Brain microvascular endothelial cell (primary cell): ENCODE measurements at places on chromosomes 3 and 15.

DNA sequence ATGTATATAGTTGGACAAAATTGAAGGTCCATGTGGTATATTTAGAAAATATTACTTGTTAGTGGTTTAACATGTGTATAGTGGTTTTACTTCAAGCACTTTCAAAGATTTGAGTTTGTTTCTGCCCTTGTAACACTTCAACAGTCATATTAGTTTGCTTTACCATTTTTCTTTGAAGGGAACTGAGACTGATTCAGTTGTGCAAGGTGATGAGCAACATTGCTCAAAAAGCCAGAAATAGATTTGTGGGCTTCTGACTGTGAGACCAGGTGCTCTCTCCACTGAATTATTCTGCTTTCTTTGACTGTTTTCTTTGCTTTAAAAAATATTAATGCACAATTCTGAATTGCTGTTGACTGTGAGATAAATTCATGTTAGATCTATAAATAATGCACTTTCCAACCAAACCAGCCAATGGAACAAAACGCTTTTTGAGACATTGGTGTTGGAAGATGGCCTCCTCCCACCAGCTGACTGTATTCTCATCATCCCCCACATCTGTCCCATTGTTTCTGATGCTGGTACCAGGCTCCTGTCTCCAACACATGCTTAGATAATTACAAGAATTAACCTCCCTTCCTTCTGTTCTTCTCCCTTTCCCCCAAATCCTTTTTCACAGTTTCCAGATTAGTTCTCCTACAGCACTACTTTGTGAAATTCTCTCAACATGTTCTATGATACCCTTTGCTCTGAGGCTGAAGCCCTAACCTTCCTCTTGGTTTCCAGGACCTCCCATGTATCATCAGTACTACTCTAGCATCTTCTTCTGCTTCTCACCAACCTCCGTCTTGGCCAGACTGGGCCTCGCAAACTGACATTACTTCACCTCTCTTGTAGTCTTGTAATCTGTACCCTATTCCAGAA, 27.9 kb downstream of the PLCL2 start:
- DNase-seq: no peak

GRCh38 chr3:137845194-137845593, 81.1 kb downstream of the SOX14 start:
- no peak for DNase-seq

GRCh38 chr3:141877911-141878310, 1.5 kb downstream of the ATP1B3 start:
- no peak for DNase-seq

GRCh38 chr15:52649686-52650085, 29.5 kb downstream of the ATOSA start:
- DNase-seq: no peak

DNA sequence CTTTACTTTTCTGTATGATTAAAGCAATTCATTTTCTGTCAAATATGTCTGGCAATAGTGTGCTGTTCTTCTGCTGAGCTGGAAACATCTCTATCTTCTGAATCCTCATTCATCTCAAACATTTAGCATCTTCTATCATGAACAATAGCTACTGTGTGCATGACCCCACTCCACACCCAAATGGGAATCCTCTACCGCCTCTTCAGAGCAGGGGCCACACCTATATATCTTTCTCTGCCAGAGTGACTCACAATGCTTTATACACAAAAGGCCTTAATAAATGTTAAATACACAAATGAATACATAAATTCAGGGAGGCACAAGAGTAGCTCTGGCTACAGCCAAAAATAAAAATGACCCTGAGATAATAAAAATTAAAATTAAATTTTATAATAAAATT, 8.0 kb downstream of the ALDH1A2 start:
- DNase-seq: no peak

DNA sequence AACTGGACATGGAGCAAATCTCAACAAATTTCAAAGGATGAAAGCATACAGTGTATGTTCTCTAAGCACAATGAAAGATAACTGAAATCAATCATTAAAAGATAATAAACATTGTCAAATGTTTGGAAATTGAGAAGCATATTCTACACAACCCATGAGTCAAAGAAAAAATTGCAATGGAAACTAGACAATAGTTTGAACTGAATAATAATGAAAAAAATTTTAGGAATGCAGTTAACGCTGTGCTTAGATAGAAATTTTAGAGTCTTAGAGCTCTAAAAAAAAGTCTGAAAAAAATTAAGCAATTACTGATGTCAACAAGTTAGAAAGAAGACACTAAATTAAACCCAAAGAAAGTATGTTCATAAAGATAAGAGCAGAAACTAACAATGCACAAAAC, 15.5 kb downstream of the RABL3 start:
- DNase-seq: no peak

DNA sequence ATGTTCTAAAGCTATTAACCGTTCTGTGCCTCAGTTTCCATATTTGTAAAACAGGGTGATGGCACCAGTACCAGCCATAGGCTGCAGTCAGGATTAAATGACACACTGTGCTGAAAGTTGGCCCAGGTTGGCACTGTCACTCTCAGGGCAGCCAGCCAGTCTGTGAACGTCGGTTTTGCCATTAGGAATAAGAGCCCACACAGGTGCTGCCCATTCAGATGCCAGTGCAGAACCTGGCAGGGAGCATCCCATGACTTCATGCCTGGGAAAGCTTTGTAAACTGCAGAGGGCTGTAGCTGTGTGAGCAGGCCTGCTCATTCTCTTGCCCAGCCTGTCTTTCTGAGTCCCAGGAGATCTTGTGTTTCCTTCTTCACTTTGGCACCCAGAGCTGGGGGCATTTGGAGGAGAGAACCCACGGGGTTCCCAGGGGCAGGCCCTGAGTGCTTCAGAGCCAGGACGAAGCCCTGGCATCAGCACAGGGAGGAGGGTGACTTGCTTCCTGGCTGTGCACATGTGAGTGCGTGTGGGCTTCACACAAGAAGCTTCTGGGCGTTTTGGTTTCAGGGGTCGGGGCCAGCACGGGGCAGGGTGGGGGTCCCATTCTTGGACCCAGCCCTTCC, 46.9 kb downstream of the ZNF710 start:
- DNase-seq: no peak

GRCh38 chr15:69941706-69942495, 155.8 kb downstream of the TLE3 start:
- DNase-seq: no peak

DNA sequence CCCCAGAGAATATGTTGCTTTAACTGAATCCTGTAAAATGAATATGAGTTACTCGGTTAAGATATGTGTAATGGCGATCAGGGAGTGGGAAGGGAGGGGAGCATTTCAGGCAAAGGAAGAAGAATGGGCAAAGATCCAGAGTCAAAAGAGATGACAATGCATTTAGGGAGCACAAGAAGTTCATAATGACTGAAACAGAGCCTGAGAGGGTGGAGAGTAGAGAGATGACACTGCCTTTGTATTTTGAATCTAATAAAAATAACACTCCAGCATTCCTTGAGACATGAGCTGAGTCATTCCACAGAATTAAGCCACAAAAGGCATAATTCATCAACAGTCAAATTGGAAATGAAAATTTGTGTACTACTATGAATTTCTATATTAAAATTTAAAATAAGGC, 105.3 kb upstream of the PEX5L start:
- no peak for DNase-seq

DNA sequence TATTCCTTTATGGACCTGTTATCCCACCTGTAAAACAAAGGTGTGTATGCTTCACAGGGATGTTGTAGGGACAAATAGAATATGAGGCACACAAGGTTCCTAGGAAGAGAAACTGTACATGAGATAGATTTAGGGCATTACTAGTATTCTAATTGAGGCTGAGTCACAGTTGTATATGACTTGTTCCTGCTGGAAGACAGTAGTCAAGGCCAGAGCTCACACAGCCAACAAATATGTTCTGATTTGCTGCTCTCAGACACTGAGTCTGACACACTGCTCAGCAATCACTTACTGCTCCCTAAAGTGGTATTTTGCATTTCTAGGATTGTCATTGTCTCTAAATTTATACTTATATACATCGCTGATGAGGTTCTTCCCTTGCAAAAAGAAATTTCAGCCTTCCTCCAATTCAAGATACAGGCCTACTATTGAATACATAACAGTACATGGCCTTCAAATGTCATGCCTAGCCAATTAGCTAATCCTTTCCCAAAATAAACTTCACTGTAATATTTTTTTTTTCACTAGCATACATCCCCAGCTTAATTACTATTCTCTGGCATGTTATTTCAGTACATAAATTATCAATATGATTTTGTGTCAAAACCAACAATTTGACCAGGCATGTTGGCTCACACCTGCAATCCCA, 69.8 kb downstream of the TIGIT start:
- DNase-seq: peak; percentile 76

DNA sequence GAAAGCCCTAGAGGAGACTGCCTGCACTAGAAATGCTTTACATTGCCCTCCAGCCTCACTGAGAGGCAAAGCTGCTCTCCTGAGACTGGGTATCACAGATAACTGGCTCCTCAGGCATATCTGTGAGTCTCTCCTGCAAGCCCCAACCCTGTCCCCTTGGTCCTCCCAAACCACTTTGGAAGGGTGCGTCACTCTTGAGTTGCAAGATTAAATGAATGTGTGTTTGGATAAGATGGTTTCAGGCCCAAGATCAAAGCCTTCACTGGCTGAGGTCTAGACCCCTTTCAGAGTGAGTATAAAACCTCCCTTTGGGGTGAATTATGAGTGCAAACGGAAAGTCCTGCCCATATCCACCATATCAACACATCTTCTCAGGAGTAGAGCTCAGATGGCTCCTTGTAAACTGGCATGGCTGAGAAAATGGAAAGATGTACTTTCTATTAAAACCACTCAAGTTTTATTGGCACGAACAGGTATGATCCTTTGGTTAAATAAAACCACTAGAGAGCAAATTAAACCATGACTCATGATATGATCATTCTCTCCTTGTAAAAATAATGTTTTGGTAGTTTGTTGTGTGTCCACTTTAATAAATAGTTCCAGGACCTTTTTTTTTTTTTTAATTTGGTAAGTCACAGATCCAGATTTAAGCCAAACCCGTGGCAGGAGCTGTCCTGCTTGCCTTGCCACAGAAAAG, 164.0 kb downstream of the CHST2 start:
- DNase-seq: no peak

DNA sequence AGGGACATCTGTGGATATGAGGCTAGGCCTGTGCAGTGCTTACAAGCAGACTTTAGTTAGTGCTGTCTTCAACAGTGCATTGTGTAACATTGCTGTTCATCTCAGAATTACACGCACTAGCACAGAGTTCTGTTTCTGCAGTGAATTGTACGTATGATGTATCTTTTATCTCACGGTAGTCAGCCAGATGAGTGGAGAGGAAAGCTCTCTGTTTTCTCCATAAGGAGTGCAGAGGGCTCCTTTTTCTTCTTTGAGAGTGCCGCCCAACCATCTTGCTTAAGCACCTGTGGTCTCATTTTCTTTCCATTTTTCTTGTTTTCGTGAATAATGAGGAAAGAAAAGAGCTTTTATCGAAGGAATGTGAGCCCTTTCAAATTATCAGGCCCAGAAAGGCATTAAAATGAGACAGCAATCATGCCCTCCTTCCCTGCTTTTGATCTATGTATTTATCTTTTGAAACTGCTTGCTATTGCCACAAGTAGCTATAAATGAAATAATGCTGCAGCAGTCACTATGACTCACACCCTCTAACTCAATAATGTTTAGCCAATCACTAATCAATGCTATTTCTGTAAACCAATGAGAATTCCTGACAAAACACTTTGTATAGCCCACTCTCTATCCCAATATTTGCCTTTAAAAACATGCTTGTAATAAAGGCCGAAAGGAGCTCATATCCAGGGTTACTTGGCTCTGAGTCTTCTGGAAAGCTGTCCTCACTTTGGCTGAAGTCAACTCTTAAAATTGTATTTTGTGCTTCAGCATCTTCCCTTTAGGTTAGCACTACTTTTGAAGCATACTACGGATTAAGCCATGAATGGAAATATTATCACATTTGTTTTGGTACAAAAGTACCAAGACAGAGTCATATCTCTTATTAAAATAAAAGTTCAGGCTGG, 226.0 kb upstream of the P2RY1 start:
- no peak for DNase-seq
